ENCODE measurements at places on chromosomes 16 and 17. TPM values are rescaled to one million over a fixed set of nuclear protein-coding genes. Genes with fewer than 3 reads are reported as not detected.

Gene CHD3
- 27.8 TPM for polyA plus RNA-seq

- H3K36me3 ChIP-seq = peaks cover 35% of the 10 kb centered on the region
- H3K27me3 ChIP-seq = no peaks in the 10 kb centered on the region
- H3K27ac ChIP-seq = no peak overlapping the region
- H3K4me1 ChIP-seq = peaks cover 15% of the 10 kb centered on the region
- H3K4me3 ChIP-seq = no peak overlapping the region
- DNase-seq = no peak
These were observed 4.4 kb downstream of the CRLF3 start for GRCh38 chr17:30819971-30820705.

DNA sequence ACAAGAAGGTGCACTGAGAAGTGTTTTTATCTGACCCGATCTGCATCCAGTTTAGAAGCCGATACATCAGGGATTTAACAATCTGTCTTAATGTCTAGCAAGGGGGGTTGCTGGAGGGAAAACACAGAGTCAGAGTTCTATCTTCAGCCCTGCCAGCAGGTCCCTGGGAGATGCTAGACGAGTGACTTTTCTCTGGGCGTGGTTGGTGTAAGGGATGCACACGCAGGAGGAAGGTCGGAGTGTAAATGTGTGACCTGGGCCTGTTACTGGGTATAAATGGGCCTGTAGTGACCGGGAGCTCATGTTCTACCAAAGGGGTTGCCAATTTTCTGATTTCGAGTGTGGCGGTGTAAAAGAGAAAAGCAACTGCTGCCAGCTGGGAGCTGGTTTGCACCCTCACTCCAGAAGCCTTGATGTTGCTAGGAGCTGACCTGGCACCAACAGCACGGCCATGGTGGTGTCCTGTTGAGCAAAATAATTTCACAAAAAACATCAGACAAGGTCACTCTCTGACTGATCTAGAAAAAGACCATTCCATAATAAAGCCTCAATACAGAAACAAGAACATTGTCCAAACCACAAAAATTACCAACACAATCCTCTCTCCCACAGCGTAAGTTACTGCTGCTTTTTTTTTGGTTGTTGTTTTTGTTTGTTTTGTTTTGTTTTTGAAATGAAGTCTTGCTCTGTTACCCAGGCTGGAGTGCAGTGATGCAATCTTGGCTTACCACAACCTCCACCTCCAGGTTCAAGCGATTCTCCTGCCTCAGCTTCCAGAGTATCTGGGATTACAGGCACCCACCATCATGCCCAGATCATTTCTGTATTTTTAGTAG lies 1.3 kb upstream of the KCTD13 start:
- no peak overlapping the region for H3K27ac ChIP-seq
- peak; percentile 21 for DNase-seq
- no peak overlapping the region for H3K4me3 ChIP-seq
- H3K27me3 ChIP-seq = no peaks in the 10 kb centered on the region
- H3K4me1 ChIP-seq = peaks cover 13% of the 10 kb centered on the region
- peaks cover 9% of the 10 kb centered on the region for H3K36me3 ChIP-seq

DNA sequence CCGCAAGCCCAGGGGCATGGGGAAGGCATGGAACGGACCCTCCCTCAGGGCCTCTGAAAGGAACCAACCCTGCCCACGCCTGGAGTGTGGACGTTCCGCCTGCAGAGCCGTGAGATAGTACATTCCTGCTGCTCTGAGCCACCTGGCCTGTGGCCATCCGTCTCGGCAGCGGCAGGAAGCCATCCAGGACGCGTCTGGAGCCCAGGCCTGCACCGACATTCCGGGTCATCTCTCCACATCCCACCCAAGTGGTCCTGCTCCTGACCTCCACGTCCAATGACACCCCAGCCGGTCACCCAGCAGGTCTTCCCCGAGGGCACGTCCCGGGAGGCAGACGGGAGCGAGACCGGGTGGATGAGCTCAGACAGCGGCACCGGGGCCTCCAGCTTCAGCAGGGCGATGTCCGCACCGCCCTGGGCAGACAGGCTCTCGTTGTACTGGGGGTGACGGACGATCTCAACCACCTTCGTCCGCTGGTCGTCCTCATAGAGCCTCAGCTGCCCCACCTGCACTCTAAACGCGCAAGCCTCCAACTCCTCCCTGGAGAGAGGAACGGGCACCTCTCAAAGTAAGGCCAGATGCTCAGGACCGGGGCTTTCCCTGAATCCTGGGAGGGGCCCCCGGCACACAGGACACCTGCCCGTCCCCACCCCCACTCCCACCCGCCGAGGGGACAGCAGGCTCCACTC lies 21.3 kb upstream of the UBE2I start:
- no peak overlapping the region for H3K4me3 ChIP-seq
- H3K27ac ChIP-seq = no peak overlapping the region
- no peaks in the 10 kb centered on the region for H3K36me3 ChIP-seq
- peaks cover 11% of the 10 kb centered on the region for H3K4me1 ChIP-seq

DNA sequence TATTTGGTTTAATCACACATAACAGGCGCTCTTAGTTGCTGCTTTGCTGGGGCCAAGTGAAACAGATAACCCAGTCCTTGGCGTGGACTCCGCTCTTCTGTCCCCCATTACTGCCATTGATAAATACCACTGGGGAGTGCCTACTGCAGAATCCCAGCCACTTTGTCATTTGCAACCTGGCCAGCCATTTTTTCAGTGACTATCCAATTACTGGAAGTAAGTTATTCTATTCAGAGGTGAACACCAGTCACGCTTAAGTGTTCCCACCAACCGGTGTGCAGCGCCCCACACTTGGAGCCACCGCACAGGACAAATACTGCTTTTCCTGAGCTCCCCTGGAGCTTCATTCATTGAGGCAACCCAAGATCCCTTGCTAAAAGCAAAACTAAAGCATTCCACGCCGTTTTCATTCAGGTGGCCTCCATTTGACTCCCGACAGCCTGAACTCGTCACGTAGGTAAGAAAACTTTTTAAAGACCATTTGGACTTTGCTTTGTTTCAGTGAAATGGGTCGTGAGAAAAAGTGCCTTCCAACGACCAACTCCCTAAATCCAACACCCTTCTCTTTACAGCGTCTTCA lies 1.8 kb downstream of the USP7 start:
- peak; percentile 62 for DNase-seq
- H3K36me3 ChIP-seq = 0 out of 3 replicates have a peak, but pooled peaks cover 4% of the 10 kb centered on the region
- peaks cover 55% of the 10 kb centered on the region for H3K4me1 ChIP-seq
- H3K27me3 ChIP-seq = no peaks in the 10 kb centered on the region
- H3K27ac ChIP-seq = peak overlapping the region; percentile 63

Gene KRTAP17-1
- polyA plus RNA-seq = not detected

GRCh38 chr16:2033057-2033908 lies 6.6 kb downstream of the NHERF2 start:
- H3K4me1 ChIP-seq = peaks cover 87% of the 10 kb centered on the region
- peak; percentile 70 for DNase-seq
- H3K4me3 ChIP-seq = peak overlapping the region; percentile 23
- peak overlapping the region; percentile 41 for H3K27ac ChIP-seq
- H3K36me3 ChIP-seq = peaks cover 16% of the 10 kb centered on the region
- H3K27me3 ChIP-seq = no peaks in the 10 kb centered on the region

Gene ABCC3
- polyA plus RNA-seq = 0.07 TPM

DNA sequence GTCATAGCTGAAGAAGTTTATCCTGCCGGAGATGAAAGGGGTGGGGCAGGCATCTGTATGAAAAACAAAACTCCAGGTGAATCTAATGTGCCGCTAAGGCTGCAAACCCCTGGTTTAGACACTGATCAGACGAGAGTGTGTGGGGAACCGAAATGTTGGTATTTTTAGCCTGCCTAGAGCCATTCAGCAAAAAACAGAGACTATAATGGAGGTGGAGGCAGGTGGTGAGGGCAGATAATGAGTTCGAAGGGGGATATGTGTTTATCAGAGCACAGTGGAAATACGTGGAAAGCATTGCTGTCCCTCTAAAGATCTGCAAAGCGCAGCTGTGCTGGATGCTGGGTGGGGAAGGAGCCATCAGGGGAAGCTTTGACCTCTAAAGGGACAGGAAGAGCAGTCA lies 127.5 kb upstream of the WSCD1 start:
- peak; percentile 38 for DNase-seq
- H3K4me1 ChIP-seq = no peaks in the 10 kb centered on the region
- no peaks in the 10 kb centered on the region for H3K27me3 ChIP-seq
- no peak overlapping the region for H3K4me3 ChIP-seq
- H3K36me3 ChIP-seq = no peaks in the 10 kb centered on the region

Gene HYDIN
- 0.07 TPM for polyA plus RNA-seq

Gene RCVRN
- polyA plus RNA-seq = not detected

Gene SPNS2
- polyA plus RNA-seq = not detected

DNA sequence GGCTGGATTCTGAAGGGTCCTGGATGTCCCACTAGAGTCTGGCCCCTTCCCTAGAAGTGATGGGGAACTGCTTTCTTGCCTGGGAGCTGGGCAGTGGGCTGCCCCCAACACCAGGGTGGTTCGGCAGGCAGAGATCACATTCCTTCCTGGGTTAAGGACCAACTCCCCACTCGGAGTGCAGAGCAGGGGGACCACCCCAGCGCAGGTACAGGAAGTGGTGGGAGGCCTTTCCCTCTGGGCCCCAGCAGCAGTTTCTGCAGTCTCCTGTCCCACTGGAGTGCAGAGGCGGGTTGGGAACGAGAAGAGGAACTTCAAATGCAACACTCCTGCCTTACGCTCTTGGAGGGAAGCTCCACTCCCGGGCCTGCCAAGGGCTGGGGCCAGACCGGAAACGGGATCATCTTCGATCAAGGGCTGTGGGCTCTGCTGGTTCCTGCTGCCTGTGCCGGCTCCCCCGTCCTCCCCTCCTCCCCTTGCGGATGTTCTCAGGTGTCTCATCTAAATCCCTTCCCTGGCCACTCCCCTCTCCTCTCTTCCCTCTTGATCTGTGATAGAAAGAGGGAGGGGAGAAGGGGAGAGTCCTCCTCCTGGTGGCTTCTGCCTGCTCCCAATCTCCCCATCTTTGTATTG lies 9.0 kb upstream of the NGFR start:
- DNase-seq = no peak
- no peak overlapping the region for H3K4me3 ChIP-seq
- H3K27ac ChIP-seq = no peak overlapping the region
- no peaks in the 10 kb centered on the region for H3K36me3 ChIP-seq
- H3K27me3 ChIP-seq = peaks cover 33% of the 10 kb centered on the region

DNA sequence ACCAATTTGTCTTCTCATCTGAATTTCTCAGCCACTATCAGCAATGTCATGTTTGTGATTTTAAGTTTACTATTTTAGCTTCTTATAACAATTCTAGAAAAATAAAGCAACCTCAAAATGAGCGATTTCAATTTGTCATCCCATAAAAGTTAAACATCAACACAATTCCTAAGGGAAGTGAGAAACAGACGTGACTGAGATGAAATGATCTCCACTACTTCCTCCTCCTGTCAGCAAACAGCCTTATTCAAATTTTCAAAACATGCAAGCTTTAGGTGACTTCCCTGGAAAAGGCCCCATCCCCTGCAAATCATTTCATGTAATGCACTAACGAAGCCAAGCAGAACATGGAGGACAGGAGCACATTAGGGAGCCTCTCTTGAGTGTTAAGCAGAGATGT lies 64.9 kb downstream of the ZNF652 start:
- DNase-seq = no peak
- peaks cover 7% of the 10 kb centered on the region for H3K36me3 ChIP-seq
- peaks cover 3% of the 10 kb centered on the region for H3K4me1 ChIP-seq
- no peak overlapping the region for H3K27ac ChIP-seq

- no peaks in the 10 kb centered on the region for H3K36me3 ChIP-seq
- H3K4me3 ChIP-seq = no peak overlapping the region
- no peak overlapping the region for H3K27ac ChIP-seq
- peaks cover 48% of the 10 kb centered on the region for H3K27me3 ChIP-seq
- DNase-seq = no peak
These were observed 44.1 kb upstream of the ACSF3 start for GRCh38 chr16:89049484-89050118.

Gene PRKCB
- 116 TPM for polyA plus RNA-seq

Gene UNK
- 25.4 TPM for polyA plus RNA-seq

GRCh38 chr17:61907361-61907760 lies 20.4 kb downstream of the INTS2 start:
- H3K27me3 ChIP-seq = no peaks in the 10 kb centered on the region
- peaks cover 72% of the 10 kb centered on the region for H3K36me3 ChIP-seq
- H3K4me1 ChIP-seq = no peaks in the 10 kb centered on the region
- no peak overlapping the region for H3K4me3 ChIP-seq
- H3K27ac ChIP-seq = no peak overlapping the region

Gene HBM
- not detected for polyA plus RNA-seq

DNA sequence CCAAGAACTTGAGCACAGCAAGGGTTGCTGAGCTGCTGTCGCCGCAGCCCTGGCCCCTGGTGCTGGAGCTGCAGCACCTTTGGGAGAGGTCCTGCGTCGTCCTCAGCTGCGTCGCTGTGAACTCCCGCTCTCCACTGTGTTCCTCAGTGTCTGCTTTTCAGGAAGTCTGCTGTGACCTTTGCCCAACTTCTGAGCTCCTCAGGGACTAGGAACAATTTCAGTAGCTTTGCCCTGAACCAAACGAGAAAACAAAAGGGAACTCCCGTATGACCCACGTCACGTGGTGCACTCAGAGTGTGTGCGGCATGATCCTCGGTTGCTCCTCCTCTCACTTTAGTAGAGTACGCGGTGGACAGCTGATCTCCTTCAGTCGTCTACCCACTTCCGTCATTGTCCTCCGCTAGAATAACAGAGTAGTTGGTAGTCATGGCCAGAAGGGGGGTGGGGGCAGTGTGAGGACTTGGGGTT lies 44.2 kb downstream of the WDR45B start:
- no peak for DNase-seq
- H3K4me3 ChIP-seq = no peak overlapping the region
- H3K27ac ChIP-seq = no peak overlapping the region
- no peaks in the 10 kb centered on the region for H3K27me3 ChIP-seq

Gene RTN4RL1
- polyA plus RNA-seq = not detected

GRCh38 chr16:58649707-58650106 lies 20.1 kb upstream of the CNOT1 start:
- peaks cover 7% of the 10 kb centered on the region for H3K27me3 ChIP-seq
- DNase-seq = no peak
- H3K36me3 ChIP-seq = no peaks in the 10 kb centered on the region
- H3K4me1 ChIP-seq = no peaks in the 10 kb centered on the region
- H3K27ac ChIP-seq = no peak overlapping the region

DNA sequence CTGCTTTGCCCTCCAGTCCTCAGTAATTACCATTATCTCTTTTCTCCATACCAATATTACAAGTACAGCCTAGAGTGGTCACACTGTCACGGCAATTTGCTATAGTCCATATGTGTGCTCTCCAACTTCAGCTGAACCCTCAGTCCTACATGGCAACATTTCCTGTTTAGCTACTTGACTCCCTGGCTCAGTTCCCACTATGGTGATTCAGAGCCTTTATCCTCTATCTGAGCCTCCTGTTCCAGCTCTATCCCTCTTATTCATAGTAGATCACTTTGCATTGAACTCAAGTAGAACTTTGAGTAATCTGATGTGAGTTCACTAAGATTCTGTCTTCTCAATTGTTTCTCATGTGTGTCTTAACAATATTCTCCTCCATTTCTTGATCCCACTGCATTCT lies 43.7 kb upstream of the GOSR1 start:
- no peaks in the 10 kb centered on the region for H3K27me3 ChIP-seq
- no peak overlapping the region for H3K4me3 ChIP-seq
- peak; percentile 49 for DNase-seq
